ENCODE measurements at places on chromosomes 5 and 9.
A peak's percentile ranks its signal among the peaks of the same experiment; 100 is the strongest.

- DNase-seq = peak; percentile 5
Measured at GRCh38 chr5:28400076-28400475, 1361.7 kb upstream of the CDH9 start.

GRCh38 chr9:31519011-31519410 lies 865.4 kb upstream of the ACO1 start:
- no peak for DNase-seq

DNA sequence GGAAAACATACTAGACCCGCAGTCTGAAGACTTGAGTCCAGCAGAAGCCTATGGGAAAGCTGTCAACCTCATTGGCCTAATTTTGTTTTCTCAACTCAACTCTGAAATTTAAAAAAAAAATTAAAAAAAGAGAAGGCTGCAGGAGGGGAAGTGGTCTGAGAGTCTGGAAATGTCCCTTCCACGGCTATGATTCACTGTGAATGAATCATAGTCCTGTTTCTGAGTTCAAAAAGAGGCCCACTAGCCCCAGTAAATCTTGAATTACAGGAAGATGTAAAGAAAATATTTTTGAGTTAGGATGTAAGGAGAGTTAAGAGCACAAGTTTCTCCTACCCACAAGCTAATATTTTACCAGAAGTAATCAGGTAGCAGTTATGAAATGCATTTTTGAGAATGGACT lies 565.5 kb upstream of the DMAC1 start:
- peak; percentile 89 for DNase-seq

DNA sequence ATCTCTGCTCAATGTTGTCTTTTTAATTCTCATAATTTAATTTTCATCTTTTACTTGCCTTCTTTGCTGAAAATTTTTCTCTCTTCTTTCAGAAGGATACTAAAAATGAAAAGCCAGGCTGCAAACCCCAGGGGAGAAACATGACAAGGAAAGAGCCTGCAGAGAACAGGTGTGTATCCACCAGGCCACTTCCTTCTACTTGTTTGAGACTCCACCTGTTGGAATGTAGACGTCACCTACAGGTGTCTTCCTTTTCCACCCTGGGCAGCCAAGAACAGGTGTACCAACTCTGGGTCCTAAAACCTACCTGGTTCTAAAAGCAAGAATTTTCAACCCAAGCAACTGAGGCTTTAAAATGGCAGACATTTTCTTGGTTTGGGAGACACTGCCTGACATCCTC lies 166.8 kb downstream of the ATP10B start:
- DNase-seq = no peak

GRCh38 chr5:171623551-171624097 lies 162.0 kb upstream of the SMIM23 start:
- DNase-seq = no peak
